ENCODE measurements at places on chromosomes 3 and 15.

DNA sequence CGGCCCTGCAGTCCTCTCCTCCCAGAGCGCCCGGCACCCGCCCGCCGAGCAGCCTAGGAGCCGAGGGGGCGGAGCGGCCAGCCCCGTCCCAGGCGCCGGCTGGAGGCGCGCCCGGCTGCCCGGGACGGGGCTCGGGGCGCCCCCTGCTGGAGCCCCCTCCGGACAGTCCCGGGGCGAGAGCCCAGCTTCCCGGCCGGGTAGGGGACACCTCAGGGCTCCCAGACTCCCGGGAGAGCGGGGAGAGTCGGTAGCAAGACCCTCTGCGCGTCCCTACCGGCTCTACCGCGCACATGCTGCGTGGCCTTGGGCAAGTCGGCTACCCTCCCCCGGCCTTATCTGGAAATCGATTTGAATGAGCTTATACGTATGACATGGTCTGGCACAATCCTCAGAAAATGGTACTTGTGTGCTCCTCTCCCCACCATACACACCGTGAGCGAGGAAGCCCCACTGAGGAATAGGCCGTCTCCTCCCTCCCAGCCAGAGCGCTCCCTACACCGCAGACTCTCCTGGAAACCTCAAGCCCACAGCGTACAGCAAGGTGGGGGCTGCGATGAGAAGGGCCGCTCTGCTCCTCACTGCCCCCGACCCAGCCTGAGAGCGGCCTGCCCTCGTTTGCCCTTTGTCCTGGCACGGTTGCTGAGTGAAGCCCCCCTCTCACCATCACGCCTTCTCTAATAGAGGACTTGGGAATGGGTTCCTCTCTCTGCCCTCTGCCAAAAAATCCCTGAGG is at the start of gene DAPK2:
Gene DAPK2 (minus strand): TSS at position 65 of the 733 bp plus-strand sequence. CDS start 6,224 bp downstream, outside the sequence.
- no peak for DNase-seq

DNA sequence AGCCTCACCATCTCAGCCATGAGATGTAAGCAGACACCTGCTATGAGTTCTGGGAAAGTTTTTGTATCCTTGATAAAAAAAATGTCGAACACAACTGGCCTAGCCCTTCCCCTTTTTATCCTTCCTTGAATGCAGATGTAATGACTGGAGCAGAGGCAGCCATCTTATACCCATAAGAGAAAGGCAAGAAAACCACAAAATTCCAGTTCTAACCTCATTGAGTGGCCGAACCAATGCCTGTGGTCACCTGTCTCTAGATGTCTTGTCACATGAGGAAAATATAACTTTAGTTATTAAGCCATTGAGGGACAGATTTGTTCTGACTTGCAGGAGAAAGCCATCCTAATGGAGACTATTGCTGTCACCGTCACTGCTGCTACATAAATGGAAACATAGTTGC is 80.4 kb upstream of the SLC6A6 start:
- DNase-seq: no peak

GRCh38 chr3:148128136-148128535 is 569.6 kb upstream of the AGTR1 start:
- DNase-seq: no peak

- no peak for DNase-seq
Measured at GRCh38 chr3:52452570-52453221, 1.1 kb downstream of the TNNC1 start.

DNA sequence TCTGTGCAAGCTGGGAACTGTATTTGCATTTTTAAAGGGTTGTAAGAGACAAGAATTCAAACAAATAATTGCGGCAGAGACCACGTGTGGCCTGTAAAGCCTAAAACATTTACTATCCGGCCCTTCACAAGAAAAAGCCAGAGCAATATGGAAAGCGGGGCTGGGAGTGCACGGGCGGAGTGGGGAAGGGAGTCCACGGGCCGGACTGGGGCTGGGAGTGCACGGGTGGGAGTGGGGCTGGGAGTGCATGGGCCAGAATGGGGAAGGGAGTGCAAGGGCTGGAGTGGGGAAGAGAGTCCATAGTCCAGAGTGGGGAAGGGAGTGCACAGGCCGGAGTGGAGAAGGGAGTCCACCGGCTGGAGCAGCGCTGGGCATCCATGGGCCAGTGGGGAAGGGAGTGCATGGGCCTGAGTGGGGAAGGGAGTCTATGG is 41.2 kb downstream of the KLF15 start:
- no peak for DNase-seq

DNA sequence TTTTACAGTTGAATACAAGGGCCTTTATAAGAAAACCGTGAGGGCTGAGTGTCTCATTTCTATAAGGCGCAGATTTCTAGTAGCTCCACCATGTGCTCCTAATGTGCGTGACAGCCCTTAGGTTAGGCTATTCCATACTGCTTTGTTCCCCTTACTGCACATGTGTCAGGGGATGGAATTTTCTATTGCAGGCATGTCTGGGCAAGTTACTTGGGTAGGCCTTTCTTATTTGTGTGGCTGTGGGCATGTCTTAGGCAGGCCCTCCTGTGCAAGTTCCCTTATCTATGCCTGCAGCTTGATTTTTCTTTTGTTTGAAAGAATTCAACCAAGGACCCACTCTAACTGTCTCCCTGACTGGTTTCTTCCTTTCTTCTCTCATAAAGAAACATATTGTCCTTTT is 434.2 kb upstream of the CNTN3 start:
- DNase-seq: no peak

DNA sequence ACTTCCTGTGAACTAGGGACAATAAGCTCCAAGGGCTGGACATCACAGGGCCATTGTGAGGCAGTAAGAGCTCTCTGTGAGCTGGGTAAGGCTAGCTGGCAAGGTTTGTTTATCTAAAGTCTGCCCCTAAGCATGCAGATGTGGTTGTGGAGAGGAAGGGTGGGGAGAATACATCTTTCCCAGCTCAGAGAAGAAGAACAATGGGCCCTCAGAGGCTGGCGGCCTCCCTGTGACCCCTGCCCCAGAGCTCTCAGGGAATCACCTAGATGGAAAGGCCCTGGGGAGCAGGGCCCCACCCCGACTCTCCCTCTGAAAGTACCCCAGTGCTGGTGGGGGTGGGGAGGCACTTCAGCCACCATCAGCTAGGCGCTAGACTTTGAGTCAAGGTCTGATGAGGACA is 4.3 kb upstream of the AP3B2 start:
- DNase-seq: no peak

DNA sequence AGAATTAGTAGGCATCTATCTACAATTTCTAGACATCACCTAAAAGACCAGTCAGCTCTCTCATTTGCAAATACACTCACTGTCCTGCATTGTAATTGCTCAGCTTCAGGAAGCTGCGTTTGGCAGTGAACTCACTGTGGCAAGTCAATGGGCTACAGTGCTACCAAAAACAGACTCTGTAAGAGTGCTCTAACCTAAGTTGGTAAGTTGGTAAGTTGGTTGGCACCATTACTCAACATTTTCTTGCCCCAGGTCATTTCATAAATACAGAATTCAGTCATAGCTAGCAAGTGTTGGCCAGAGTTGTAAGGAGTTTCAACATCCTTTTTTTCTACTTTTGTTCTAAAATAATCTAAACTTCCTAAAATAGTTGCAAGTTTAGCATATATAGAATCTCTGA is 466.3 kb downstream of the NAALADL2 start:
- DNase-seq: no peak

GRCh38 chr3:114566767-114567166 is 272.9 kb downstream of the TIGIT start:
- DNase-seq: no peak

DNA sequence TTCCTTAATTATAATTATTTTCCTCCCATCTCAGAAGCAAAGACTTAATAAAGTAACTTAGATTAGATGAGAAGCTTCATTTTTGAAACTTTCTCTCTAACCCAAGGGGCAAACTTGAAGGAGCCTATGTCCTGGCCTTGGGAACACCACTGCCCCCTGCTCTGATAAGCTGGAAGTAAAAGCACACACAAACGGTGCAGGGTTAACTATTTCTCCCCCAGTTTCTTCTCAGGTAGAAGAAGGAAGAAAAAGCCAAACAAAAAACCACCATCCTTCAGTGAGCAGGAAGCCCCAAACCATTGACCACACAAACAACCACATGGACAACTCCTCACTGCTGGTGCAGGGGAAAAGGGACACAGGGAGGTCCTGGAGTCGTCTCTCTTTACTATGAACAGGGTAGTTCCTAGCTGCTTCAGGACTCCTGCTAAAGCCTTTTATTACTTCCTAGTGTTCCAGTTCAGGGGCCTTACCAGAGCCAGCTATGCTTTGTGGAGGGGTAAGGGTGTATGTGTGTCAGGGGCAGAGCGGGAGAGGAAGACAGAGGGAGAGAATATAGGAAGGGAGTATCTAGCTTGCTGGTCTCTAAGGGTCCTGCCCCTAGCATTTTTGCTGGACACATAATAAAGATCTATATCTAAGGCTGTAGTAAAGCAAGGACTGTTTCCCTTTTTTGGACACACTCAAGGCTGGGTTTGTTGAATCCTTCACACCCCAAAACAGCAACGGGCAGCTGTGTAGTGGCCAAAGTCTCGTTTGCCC is 94.0 kb upstream of the UMPS start:
- DNase-seq: no peak

DNA sequence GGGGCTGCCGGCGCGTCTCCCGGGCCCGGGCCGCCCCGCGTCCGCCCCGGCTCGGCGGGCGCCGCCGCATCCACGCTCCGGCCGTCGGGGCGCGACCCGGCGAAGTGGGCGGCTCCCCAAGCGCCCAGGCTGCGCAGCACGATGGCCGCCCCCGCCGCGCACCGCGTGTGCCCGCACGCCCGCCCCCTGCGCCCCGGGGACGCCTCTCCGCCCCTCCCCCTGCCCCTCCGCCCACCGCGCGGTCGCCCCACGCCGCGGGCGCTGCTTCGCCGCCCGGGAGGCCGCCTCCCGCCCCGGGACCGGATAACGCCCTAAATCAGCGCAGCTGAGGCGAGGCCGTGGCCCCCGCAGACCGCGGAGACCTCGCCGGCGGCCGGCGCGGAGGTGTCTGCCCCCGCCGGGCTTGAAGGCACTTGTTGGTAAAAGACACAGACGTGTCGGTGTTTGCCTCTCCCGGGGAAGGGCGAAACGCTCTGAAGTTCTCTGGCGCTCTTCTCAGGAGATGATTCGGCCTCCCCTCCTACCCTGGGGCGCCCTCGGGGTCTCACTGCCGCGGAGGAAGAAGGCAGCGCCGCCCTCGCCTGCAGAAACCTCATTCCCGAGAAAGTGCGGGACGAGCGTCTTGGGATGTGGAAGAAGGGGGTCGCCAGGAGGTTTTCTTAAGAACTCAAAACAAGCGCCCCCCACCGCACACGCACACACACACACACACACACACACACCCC is at the start of gene BNC1:
Gene BNC1 (minus strand): TSS at position 106 of the 725 bp plus-strand sequence. CDS start 36 bp downstream, at position 70.
- DNase-seq: no peak

- DNase-seq: no peak
Measured at GRCh38 chr3:189395825-189396224, 224.1 kb downstream of the TPRG1 start.

DNA sequence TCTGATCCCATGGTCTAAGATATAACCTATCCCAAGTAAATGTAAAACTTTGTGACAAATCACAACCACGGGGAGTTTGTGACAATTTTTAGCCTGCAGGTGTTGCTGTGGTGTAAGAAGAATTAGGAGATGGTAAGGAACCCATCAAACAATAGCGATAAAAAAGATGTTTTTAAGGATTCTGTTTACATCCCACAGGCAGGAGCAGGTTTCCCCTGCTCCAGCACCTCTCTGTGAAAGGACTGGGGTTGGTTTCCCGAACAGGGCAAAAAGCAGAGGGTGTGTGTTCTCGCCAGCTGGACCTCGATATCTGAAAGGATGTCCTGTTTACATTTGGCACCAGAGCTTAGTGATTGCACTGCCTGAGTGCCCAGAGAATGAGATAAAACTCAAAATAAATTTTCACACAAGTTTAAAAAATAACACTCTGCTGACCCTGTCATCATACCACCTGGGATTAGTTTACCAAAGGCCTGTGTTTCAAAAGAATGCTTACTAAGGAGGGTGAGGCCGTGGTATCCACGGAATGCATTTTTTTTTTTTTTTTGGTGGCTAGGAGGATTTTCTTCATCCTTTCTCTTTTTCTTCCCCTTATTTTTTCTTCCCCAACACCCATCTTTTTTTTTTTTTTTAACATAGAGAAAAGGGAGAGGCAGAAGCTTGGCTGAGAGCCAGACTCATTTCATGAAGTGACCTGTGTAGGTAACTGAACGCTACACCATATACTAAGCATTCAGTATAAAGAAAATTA is 151.8 kb upstream of the DPH6 start:
- no peak for DNase-seq

DNA sequence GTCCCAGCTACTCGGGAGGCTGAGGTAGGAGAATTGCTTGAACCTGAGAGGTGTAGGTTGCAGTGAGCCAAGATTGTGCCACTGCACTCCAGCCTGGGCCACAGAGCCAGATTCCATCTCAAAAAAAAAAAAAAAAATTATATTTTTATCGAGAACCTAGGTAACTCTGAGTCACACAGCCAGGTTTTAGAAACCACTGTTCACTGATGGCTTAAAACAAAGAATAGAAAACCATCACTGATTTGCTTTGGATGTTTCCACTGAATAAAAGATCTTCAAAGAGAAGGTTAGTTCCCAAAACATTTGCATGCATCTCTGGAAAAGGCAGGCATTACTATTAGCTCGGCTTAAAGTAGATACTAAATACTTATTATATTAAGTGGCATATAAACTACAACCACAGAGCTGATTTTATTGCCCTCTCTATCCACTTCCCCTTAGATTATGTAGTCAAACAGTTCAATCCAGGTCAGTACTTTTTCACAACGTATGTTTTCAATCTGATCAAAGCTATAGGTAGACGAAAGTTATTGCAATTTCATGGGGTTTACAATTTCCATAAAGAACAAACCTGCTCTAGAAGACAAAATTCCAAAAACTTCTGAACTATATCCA is 1.4 kb downstream of the B4GALT4 start:
- no peak for DNase-seq

DNA sequence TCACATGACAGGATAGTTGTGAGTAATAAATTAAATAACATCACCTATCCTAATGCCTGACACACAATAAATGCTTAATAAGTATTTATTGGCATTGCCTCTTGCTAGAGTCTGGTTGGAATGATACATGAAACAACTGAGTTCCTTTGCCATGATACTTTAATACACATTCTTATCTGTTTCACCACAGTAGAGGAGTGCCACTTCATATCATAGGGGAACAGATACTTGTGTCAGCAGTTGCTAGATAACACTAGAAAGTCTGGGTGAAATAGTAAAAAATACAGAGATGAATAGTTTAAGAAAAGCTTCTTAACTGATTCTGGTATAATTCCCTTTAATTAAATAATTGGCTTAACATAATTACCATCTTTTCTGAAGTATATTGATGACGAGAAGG is 380.0 kb upstream of the GOLIM4 start:
- no peak for DNase-seq

DNA sequence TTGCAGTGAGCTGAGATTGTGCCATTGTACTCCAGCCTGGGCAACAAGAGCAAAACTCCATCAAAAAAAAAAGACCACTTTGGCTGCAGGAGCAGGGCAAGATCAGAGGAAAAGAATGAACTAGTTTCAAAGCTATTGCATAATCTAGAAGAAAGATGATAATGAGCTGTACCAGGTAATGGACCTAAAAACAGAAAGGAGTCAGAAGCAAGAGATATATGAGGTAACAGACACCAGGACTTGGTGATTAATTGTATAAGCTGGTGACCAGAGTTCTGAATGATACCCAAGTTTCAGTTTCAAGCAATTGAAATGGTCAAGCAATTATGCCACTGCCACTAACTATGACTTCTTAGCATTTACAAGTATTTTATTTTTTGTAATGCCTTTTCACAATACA is 2.9 kb downstream of the POLQ start:
- no peak for DNase-seq

GRCh38 chr15:66680502-66680901 is 21.5 kb upstream of the SMAD6 start:
- no peak for DNase-seq
